Glomerular endothelial cell (primary cell): ENCODE measurements at places on chromosomes 1 and 21.

GRCh38 chr1:211480941-211481545 lies 10.9 kb downstream of the RD3 start:
- no peak for DNase-seq

- no peak for DNase-seq
These were observed 149.0 kb downstream of the SYT2 start for GRCh38 chr1:202561240-202561639.

- DNase-seq, result no peak
These were observed 16.4 kb downstream of the CDCP2 start for GRCh38 chr1:54136269-54136896.

- no peak for DNase-seq
These were observed 43.9 kb downstream of the SUSD4 start for GRCh38 chr1:223319905-223320580.

- DNase-seq, result no peak
These were observed 310.7 kb downstream of the PLPP3 start for GRCh38 chr1:56268519-56269140.

DNA sequence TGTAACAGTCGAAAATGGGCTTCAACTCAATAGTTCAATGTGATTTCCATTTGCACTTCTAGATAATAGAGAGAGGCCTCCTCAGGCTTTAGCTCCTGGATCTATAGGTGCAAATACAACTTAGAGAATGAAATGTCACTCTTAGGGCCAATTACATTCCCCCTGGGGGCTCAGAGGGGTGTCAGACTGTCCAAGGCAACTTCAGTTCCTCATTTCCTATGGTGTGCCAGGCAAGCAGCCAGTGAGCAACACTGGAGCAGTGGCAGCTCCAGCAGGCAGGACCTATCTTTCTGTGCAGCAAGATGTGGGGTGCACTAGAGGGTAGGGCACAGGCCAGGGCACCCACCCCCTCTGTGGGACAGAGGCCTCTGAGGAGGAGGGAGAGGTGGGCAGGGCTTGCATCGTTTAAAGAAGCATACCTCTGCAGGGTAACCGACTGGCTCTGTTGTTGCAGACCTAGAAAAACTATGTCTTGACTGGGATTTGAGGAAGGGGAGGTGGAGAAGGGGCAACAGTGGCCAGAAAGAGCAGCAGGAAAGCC lies 97.3 kb downstream of the SUSD4 start:
- DNase-seq, result no peak

DNA sequence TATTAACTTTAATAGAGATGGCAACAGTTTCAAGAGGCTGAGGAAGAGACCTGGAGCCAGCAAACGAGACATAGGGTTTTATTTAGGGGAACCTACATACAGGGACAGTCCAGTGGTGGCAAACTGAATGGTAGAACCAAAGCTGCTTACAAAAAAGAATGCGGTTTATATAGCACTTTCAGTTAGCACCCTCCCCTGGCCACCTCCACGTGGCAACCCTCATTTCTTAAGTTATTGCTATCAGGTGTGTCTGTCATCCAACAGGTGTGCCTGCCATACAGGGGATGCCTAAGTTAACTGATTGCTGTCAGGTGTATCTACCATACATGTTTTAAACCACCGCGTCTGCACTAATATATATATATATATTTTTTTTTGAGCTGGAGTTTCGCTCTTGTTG lies 129.2 kb upstream of the DUSP10 start:
- DNase-seq, result no peak

- DNase-seq, result no peak
These were observed 49.9 kb downstream of the PTP4A2 start for GRCh38 chr1:31888291-31888690.

GRCh38 chr1:204888294-204888693 lies 17.6 kb downstream of the NFASC start:
- no peak for DNase-seq

DNA sequence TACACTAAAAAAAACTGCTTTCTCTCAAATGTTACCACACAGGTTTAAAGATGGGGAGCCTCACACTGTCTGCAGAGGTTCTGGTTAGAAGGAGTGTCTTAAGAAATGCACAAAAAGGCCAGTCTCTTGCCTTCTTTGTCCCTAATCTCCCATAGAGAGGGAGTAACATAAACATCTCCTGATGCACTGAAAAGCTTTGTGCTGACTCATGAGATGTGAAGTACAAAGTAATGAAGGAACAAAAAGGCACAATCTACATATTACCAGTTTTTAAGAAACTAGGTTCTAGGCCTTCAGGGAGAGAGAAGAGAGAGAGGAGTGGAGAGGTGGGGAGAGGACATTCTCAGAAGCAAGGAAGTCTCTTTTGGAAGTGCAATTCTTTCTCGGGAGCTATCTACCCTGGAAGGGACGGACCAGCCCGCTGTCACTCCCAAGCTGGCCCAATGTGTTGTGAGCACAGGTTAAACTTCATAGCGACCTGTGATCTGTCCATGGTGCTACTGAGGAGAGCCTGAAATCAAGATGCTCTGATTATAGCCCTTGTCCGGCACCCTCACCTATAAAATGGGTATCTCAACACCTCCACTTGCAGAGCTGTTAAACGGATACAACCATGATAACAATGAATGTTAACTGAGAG lies 458.1 kb downstream of the DISC1 start:
- DNase-seq, result no peak

DNA sequence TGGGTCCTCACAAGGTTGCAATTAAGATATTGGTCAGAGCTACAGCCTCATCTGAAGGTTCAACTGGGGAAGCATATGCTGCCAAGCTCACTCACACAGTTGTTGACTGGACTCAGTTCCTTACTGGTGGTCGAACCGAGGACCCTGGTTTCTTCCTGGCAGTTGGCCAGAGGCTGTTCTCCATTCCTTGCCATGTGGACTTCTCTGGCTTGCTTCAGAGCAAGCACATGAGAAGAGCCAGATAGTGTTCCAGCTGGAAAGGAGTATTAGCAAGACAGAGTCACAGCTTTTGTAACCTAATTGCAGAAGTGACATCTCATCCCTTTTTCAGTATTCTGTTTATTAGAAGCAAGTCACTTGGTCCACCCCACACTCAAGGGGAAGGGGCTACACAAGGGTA lies 23.6 kb downstream of the POU2F1 start:
- DNase-seq, result no peak

- no peak for DNase-seq
These were observed 106.1 kb downstream of the RIPK4 start for GRCh38 chr21:41660748-41661147.

DNA sequence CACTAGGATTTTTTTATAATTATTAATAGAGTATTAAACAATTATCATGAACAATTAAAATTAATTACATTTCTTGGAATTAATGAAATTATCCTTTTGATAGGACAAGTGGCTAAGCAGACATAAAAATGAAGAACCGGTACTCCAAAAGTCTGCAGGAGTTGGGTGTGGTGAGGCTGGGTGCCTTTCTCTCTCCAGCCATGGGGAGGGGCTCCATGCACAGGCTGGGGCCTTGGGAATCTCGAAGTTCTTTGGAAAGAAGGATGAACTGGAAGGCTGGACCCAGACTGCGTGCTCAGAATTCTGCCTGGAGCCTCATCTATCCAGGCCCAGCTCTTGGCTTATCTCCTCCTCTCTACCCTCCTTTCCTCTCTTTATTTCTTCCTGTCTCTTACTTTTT lies 94.1 kb downstream of the ACTL8 start:
- DNase-seq, result no peak

DNA sequence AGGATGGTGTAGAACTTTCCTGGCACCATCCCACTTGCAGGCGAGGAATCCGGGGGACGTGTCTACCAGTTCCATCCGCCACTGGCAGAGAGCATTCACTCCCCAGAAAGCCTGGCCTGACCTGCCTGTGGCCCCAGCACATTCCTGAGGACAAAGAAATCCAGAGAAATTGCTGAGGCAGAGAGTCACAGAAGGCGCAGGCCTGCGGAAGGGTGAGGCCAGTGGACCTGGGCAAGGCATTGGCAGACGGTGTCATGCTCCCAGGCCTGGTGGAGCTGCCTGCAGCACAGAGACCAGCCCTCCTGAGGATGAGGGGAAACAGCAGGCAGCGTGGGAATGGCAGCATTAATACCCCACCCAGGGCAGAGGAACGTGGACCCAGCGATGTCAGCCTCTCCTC lies 81.2 kb upstream of the F3 start:
- DNase-seq, result no peak

DNA sequence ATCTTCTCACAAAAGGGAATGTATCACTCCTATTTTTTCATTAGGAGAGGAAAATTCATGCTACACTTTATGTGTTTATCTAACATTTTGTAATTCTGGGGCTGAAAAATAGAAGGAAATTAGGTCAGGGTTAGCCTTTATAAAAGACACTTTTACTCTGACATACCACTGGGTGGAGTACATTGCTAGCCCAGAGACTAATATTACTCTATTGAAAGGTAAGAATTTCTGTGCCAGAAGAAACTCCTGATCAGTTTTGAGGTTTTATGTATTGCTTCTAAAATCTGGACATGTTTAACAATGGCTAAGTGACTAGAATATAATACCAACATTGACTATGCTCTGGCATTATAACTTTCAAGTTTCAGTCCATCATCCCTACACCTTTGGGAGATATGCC lies 724.6 kb downstream of the USP25 start:
- DNase-seq, result no peak

GRCh38 chr21:42049578-42050430 lies 21.3 kb upstream of the UMODL1 start:
- DNase-seq, result no peak

DNA sequence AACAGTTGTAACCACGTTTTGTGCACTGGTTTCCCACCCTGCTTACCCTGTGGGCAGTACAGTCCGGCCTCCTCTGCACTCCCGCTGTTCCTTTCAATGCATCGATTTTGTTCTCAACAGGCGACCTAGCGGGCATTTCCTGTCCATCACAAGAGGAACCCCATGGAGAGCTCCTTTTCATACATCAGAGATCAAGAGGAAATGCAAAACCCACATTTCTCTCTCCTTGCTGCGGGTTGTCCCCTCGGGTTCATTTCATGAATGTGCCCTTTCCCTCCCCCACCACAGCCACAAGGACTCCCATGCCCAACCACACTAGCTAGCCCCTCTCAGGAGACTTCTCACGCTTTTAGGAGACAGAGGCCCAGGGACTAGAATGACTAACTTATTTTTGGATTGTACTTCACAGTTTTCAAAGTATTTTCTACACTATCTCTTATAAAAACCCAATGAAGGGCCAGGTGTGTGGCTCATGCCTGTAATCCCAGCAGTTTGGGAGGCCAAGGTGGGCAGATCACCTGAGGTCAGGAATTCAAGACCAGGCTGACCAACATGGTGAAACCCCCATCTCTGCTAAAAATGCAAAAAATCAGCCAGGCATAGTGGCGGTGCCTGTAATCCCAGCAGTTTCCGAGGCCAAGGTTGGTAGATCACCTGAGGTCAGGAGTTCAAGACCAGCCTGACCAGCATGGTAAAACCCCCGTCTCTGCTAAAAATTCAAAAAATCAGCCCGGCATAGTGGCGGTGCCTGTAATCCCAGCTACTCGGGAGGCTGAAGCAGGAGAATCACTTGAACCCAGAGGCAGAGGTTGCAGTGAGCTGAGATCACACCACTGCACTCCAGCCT lies 18.4 kb downstream of the ATP1A4 start:
- no peak for DNase-seq

- no peak for DNase-seq
These were observed 74.4 kb downstream of the CLSTN1 start for GRCh38 chr1:9749361-9749760.

GRCh38 chr1:30258876-30259275 lies 464.5 kb downstream of the MATN1 start:
- no peak for DNase-seq

DNA sequence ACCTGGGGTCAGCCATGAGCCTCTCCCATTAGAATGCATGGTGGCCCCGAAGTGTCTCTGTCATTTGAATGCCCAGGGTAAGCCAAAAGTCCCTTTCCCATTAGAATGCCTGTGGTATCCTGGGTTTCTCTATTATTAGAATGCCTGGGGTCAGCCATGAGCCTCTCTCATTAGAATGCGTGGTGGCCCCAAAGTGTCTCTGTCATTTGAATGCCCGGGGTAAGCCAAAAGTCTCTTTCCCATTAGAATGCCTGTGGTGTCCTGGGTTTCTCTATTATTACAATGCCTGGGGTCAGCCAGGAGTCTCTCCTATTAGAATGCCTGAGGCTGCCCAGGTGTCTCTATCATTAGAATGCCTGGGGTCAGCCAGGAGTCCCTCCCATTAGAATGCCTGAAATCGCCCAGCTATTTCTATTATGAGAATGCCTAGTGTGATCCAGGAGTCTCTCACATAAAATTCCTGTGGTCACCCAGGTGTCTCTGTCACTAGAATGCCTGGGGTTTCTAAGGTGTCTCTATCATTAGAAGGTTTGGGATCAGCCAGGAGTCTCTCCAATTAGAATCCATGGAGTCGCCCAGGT lies 65.5 kb downstream of the RNF187 start:
- no peak for DNase-seq

DNA sequence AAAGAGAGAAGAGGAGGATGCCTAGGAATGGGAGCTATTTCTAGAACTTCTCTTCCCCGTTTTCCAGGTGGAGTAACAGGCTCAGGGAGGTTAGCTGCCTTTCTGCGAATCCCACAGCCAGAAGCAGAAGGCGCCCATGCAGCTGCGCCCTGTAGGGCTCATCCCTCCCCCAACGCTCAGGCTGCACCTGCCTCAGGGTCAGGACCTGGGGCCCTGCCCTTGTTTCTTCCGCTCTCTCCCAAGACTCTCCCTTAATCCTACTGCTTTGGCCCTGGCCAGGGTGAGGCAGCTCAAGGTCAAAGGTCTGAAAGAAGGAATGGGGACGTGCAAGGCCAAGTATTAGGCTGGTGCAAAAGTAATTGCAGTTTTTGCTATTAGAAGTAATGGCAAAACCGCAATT lies 30.5 kb upstream of the PADI2 start:
- DNase-seq, result no peak

DNA sequence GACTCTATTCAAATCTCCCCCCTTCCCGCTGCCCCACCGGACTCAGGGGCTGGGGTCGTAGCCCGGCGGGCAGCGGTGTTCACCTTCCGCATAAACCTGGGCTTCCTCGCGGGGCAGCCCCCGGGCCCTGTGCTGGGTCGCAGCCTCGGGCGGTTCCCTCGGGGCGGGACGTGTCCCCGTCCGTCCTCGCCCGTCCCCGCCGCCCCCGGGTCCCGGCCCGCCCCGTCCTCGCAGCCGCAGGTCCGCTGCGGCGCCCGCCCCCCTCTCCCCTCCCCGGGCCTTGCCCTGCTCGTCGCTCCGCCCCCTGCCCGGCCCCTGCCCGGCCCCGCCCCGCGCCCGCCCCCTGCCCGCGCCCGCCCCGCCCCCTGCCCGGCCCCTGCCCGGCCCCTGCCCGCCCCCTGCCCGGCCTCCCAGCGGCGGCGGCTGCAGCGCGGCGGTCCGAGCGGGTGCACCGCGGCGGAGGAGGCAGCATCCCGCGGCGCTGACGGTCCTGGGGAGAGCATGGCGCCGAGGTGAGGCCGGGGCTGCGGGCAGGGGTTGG lies at the start of gene COL18A1:
TSS of gene COL18A1 (plus strand) at position 436 of the 541 bp plus-strand sequence. CDS start at position 502, 66 bp downstream.
- DNase-seq, result no peak

- DNase-seq, result no peak
These were observed 40.9 kb downstream of the MRPL37 start for GRCh38 chr1:54240741-54241335.

- DNase-seq, result no peak
These were observed 95.1 kb downstream of the LIPI start for GRCh38 chr21:14115646-14116045.

GRCh38 chr21:41681939-41682718 lies 84.7 kb downstream of the RIPK4 start:
- DNase-seq, result no peak
